ENCODE measurements at places on chromosomes 6 and 20.

DNA sequence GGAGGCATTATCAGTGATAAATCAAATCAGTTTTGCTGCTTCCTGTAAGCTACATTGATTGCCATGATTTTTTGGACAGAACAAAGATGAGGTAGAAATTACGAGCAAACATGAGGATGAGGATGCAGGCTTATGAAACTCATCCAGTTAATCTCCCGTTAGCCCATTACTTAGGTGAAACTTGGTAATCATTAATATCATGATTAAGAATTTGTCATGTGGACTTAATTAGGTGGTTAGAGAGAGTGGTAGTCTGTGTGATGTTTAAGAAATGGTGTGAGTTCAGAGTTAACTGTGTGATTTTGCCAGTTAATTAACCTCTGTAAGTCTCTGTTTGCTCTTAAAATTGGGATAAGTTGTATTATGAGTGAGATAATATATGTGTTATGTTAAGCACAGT lies 62.0 kb downstream of the TSPYL4 start:
- no peak for DNase-seq

GRCh38 chr6:14984519-14984853 lies 261.4 kb upstream of the JARID2 start:
- DNase-seq: no peak

- DNase-seq: peak; percentile 62
Observed at GRCh38 chr20:64053841-64054661, 4.6 kb upstream of the SOX18 start.

DNA sequence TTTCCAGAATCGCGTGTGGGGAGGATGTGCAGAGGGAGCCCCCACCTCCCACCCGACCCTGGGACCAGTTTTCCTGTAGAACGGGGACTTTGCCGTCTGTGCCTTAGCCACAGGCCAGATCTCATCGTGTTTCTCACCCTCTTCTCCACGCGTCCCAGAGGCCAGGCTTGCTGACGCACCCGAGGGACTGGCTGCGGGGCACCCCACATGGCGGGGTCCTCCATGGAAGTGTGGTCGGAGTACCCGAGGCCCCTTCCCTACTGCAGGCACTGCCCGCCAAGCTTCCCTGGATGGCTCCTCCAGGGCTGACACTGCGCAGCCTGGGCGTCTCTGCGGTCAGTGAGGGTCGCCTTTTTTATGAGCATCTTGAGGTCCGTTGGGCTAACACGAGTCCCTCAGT lies 346.5 kb downstream of the CDH4 start:
- no peak for DNase-seq
